Heart right ventricle (tissue), 16 donors: ENCODE measurements at places on chromosomes 4 and X.

- no peak for DNase-seq
Observed at GRCh38 chr4:47561331-47561730, 76.3 kb downstream of the ATP10D start.

DNA sequence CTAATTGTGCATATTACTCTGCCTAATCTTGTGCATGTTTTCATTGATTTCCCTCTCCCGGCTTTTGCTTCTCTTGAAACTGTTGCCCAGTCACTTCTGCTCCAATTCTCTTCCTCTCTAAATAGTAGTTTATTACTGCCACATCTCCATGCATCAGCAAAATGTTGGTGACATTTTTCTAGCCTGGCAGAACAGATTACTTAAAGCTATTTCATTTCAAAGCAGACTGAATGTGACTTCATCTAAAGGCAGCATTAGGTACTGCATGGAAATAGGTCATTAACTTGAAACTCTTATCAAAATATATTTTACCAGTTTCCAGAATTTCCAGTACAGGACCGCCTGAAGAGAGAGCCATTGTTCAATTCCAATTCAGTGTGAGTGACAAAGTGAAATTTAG lies 52.4 kb downstream of the HPGDS start:
- DNase-seq = no peak

- no peak for DNase-seq
Observed at GRCh38 chrX:30468471-30468870, 109.1 kb downstream of the TASL start.

GRCh38 chr4:129350834-129351721 lies 255.1 kb downstream of the C4orf33 start:
- DNase-seq = no peak

- no peak for DNase-seq
Observed at GRCh38 chr4:149699642-149700041, 116.0 kb downstream of the IQCM start.

- no peak for DNase-seq
Observed at GRCh38 chrX:121165930-121166359, 118.5 kb downstream of the GLUD2 start.
